ENCODE measurements at places on chromosomes 7 and 10. TPM values are rescaled to one million over a fixed set of nuclear protein-coding genes. Genes with fewer than 3 reads are reported as not detected.
A peak's percentile ranks its signal among the peaks of the same experiment; 100 is the strongest.

The DNAAF5 gene
- 62.2 TPM for total RNA-seq

The SEMA3E gene
- 2.5 TPM for total RNA-seq

The SPDYE18 gene
- total RNA-seq, result not detected

The PTF1A gene
- 0.11 TPM for total RNA-seq

The EBLN1 gene
- total RNA-seq, result not detected

DNA sequence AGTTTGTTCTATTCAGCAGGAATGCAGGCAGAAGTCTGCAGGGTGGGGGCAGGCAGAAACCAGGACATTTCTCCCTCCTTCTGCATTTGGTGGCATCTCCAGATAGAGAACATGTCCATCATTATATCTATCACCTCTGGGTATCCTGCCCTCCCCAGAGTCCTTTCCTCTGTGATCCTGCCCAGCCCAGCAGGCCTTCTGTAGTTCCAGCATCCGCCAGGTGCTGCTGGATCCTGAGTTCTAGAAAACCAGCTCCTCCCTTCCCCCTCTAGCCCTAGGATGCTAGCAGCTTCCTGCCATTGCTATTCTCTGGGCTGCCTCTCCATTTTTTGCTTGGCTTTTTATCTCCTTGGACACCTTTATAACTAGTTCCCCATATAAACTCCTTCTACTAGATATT is 180.3 kb downstream of the KCNMA1 start:
- no peak overlapping the region for H3K4me3 ChIP-seq
- H3K27ac ChIP-seq, result no peak overlapping the region
- no peaks in the 10 kb centered on the region for H3K36me3 ChIP-seq

GRCh38 chr7:30871655-30872054 is 40.0 kb upstream of the AQP1 start:
- H3K4me3 ChIP-seq, result no peak overlapping the region
- DNase-seq, result no peak
- no peaks in the 10 kb centered on the region for H3K27me3 ChIP-seq
- peaks cover 2% of the 10 kb centered on the region for H3K36me3 ChIP-seq
- no peak overlapping the region for H3K27ac ChIP-seq

DNA sequence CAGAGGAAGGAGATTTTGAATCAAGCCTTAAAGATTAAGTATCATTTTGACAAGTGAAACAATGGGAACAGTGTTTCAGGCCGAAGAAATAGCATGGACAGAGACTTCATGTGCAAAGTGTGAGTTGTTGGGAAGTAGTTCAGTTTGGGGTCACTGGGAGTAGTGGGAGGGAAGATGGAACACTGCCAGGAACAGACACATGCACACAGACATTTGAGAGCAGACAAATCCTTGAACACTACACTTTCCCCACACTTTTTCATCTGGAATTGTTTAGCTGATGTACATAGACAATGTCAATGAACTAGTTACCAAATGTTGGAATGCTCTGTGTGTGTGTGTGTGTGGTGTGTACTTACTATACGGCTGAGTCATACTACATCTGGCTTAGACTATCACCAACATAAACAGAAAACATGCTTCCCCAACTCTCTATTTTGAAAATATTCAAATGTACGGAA is 52.4 kb upstream of the LRRC17 start:
- no peaks in the 10 kb centered on the region for H3K36me3 ChIP-seq
- no peaks in the 10 kb centered on the region for H3K27me3 ChIP-seq
- no peak overlapping the region for H3K27ac ChIP-seq
- no peak overlapping the region for H3K4me3 ChIP-seq

- no peak overlapping the region for H3K4me3 ChIP-seq
- H3K27ac ChIP-seq, result no peak overlapping the region
- H3K27me3 ChIP-seq, result no peaks in the 10 kb centered on the region
- no peaks in the 10 kb centered on the region for H3K36me3 ChIP-seq
Measured at GRCh38 chr7:29454899-29455451, 108.7 kb upstream of the PRR15 start.

GRCh38 chr10:60560451-60560850 is 170.8 kb upstream of the ANK3 start:
- no peak for DNase-seq
- H3K4me1 ChIP-seq, result no peaks in the 10 kb centered on the region
- peaks cover 21% of the 10 kb centered on the region for H3K36me3 ChIP-seq
- H3K27ac ChIP-seq, result no peak overlapping the region
- no peaks in the 10 kb centered on the region for H3K27me3 ChIP-seq

- peak; percentile 93 for DNase-seq
- peak overlapping the region; percentile 24 for H3K4me3 ChIP-seq
- H3K27me3 ChIP-seq, result peaks cover 3% of the 10 kb centered on the region
- H3K27ac ChIP-seq, result no peak overlapping the region
- peaks cover 9% of the 10 kb centered on the region for H3K4me1 ChIP-seq
- H3K36me3 ChIP-seq, result no peaks in the 10 kb centered on the region
Measured at GRCh38 chr7:98051118-98051744, 55.4 kb upstream of the LMTK2 start.

DNA sequence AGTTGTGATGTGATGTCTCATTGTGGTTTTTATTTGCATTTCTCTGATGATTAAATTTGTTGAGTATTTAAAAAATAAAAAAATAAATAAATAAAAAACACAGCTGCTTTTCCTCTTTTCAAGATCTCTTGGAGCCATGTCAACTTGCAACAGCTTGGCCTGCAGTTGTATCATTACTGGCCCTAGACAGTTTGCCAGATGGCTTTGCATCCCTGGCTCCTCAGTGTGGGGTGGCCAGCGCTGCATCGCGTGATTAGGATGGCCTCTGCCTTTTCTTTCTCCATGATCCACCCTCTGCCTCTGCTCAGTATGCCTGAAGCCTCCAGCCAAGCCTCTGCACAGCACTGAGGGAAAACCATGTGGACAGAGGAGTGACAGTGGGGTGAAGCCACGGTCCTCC is 96.8 kb downstream of the PPP1R3C start:
- H3K27ac ChIP-seq, result no peak overlapping the region
- H3K4me1 ChIP-seq, result no peaks in the 10 kb centered on the region
- no peak for DNase-seq
- no peak overlapping the region for H3K4me3 ChIP-seq

DNA sequence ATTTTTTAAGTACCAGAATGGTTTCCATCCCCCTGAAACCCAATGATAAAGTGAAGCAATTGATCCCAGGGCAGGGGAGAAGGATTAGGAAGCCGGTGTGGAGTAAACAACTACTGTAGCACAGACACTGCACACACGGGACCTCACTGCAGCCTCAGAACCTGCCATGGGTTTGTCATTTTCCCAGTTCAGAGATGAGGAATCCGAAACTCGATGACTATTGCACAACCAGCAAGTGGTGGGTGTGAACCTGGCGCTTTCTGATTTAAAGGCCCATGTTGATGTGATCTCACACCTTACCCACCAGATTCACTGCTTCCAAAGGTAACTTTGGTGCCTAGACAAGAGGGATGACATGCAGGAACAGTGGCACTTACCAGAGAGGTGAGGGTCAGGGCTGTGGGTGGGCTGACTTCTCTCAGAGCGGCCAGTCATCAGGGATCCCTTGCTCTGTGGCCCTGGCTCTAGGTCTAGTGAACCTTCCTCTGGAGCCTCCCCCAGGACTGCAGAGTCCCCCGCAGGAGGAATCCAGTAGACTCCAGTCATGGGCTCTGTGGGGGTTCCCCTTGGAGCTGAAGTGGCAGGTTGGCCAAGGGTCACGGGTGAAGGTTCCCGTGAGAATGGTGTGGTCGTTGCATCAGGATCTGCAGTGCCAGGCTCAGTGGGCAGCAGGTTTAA is 62.8 kb downstream of the PKD1L1 start:
- no peaks in the 10 kb centered on the region for H3K27me3 ChIP-seq
- no peaks in the 10 kb centered on the region for H3K4me1 ChIP-seq
- no peak overlapping the region for H3K27ac ChIP-seq
- no peaks in the 10 kb centered on the region for H3K36me3 ChIP-seq

GRCh38 chr10:100173035-100173434 is 12.8 kb downstream of the ERLIN1 start:
- no peak overlapping the region for H3K4me3 ChIP-seq
- no peak for DNase-seq
- no peaks in the 10 kb centered on the region for H3K4me1 ChIP-seq
- peaks cover 26% of the 10 kb centered on the region for H3K36me3 ChIP-seq

- H3K4me1 ChIP-seq, result peaks cover 9% of the 10 kb centered on the region
- peaks cover 7% of the 10 kb centered on the region for H3K27me3 ChIP-seq
- no peak for DNase-seq
- H3K36me3 ChIP-seq, result no peaks in the 10 kb centered on the region
Measured at GRCh38 chr10:13102002-13102794, 2.2 kb downstream of the OPTN start.

DNA sequence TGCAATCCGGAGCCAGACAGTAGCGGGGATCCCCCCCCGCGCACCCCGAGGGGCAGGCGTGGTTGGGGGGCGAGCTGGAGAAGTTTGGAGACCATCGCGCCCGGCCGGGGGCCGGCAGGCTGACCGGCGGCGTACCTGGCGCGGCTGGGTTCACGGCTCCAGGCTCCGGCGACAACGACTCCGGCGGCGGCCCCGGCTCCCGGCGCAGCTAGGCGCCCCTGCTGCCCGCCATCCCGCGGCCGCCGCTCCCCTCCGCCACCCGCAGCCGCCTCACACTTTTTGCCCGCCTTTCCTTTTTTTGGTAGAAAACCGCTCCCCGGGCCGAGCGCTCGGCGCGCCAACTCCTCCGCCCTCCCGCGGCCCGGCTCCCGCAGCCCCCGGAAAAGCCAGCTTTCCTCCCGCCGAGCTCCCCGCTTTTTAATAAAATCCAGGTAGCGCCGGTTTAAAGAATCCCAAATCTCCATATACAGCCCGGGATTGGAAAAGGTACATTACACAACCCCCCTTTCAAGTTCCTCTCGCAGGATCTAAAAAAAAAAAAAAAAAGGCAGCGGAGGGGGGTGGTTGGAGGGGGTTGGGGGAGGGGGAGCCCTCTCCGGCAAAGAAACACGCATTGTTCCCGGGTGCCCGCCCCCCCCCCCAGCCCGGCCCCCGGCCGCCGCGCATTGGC is at the start of gene TNRC18:
Gene TNRC18, minus strand, starts transcription at position 529 of the 670 bp plus-strand sequence. CDS start 2,588 bp downstream, outside the sequence.
- H3K4me1 ChIP-seq, result peaks cover 11% of the 10 kb centered on the region
- no peaks in the 10 kb centered on the region for H3K36me3 ChIP-seq
- peak; percentile 63 for DNase-seq
- H3K4me3 ChIP-seq, result peak within 1 kb of the TSS; percentile 88
- H3K27ac ChIP-seq, result peak within 1 kb of the TSS; percentile 97

DNA sequence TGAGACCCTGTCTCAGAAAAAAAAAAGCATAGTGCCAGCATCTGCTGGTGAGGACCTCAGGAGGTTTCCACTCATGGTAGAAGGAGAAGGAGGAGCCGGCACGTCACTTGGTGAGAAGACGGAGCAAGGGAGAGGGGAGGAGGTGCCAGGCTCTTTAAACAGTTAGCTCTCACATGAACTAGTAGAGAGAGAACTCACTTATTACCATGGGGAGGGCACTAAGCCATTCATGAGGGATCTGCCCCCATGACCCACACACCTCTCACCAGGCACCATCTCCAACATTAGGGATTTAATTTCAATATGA is 62.9 kb upstream of the VKORC1L1 start:
- no peak for DNase-seq
- H3K4me3 ChIP-seq, result no peak overlapping the region
- H3K27me3 ChIP-seq, result no peaks in the 10 kb centered on the region
- no peaks in the 10 kb centered on the region for H3K36me3 ChIP-seq
